ENCODE measurements at places on chromosomes 2 and 18.

- no peak for DNase-seq
Observed at GRCh38 chr2:60351321-60351720, 202.1 kb downstream of the BCL11A start.

DNA sequence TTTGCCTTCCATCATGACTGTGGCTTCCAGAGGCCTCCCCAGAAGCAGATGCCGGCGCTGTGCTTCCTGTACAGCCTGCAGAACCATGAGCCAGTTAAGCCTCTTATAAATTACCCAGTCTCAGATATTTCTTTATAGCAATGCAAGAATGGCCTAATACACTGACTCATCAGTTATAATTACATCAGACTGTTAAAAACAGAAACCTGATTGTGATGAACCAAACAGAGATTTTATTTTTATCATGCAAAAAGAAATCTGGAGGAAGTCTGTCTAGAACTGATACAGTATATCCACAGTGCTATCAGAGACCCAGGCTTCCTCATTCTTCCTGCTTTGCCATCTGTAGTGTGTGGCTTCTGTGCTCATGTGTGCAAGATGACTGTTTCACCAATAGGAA, 93.4 kb upstream of the MEX3C start:
- DNase-seq = no peak

GRCh38 chr2:11761259-11761658, 14.8 kb downstream of the LPIN1 start:
- peak; percentile 48 for DNase-seq

GRCh38 chr2:241063587-241063986, 38.5 kb downstream of the MTERF4 start:
- no peak for DNase-seq

DNA sequence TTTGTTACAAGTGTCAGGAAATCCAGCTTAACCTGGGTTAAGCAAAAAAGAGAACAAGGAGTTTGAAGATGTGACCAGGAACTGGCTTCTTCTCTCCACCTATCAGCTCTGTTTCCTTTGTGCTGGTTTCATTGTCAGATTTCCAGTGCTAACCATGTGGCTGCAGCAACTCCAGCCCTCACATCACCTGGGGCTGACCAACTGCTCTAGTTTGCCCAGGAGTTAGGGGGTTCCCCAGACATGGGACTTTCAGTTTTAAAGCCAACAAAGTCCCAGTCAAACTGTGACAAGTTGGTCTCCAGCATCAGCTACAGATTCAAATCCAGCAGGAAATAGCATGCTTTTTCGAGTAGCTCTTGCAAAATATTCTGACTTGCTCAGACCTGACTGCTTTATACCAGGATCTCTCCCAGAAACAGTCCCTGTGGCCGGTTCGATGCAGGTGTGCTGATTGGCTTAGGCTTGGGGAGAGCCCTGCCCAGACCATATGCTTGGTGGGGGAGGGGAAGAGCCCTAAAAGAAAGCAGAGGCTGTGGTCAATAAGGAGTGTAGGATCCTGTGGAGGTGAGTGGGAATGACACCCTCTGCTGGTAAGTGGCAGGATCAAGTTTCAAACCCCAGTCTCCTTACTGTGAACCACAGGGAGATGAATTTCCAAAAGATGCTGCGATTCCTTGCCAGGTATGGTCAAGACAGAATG, 49.5 kb downstream of the KCNE4 start:
- no peak for DNase-seq

- no peak for DNase-seq
Observed at GRCh38 chr2:112841295-112842044, 4.9 kb upstream of the IL1B start.

All from NCI-H187 treated with DMSO at 0.1 percent for 48 hours (cell line).